Esophagus squamous epithelium (tissue), 5 donors: ENCODE measurements at places on chromosomes 2 and 18. TPM values are rescaled to one million over a fixed set of nuclear protein-coding genes. Genes with fewer than 3 reads are reported as not detected.

The CPLX4 gene
- total RNA-seq = not detected

The ACOXL gene
- not detected for total RNA-seq

The FOXD4L1 gene
- total RNA-seq = not detected

The RAB27B gene
- 17.5 TPM for total RNA-seq

The CACNB4 gene
- 7.2 TPM for total RNA-seq

DNA sequence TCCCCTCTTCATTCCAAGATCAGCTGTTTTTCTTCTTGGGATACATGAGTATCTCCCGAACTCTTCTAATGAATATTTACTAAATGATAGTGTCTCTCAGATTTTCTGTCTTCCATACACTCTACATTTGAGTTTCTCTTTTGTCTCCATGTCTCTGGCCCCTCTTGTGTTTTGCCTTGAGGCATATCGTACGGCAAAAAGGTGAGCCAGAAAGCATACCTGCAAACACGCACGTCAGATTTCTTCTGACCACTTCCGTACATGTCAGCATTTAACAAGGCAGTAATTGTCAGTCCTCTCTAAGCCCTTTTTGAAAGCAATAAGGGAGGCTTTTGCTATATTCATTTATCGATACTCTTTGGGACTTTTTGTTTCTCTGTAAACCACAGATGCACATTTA lies 82.4 kb downstream of the FEZ2 start:
- no peak for DNase-seq
- no peaks in the 10 kb centered on the region for H3K4me1 ChIP-seq
- no peak overlapping the region for H3K4me3 ChIP-seq
- no peaks in the 10 kb centered on the region for H3K27me3 ChIP-seq
- H3K36me3 ChIP-seq = peaks cover 7% of the 10 kb centered on the region

DNA sequence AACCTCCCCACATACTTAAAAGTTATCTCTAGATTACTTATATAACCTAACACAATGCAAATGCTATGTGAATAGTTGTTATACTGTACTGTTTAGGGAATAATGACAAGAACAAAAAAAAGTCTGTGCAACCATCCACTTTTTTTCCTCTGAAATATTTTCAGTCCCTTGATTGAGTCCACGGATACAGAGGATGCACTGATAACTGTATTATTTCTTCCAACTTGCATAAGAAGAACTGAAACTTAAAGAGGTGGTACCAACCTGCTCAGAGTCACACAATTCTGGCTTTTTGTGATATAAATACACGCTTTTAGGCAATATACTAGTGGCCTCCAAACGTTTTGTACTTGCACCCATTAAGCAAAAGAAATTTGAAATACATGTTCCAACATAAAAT lies 1.4 kb downstream of the SMC6 start:
- H3K4me1 ChIP-seq = peaks cover 14% of the 10 kb centered on the region
- peak overlapping the region; percentile 96 for H3K27ac ChIP-seq
- no peaks in the 10 kb centered on the region for H3K27me3 ChIP-seq
- DNase-seq = no peak

- H3K4me3 ChIP-seq = no peak overlapping the region
- H3K36me3 ChIP-seq = no peaks in the 10 kb centered on the region
- no peaks in the 10 kb centered on the region for H3K27me3 ChIP-seq
- H3K27ac ChIP-seq = no peak overlapping the region
- DNase-seq = no peak
- no peaks in the 10 kb centered on the region for H3K4me1 ChIP-seq
Measured at GRCh38 chr2:118493213-118493612, 354.2 kb downstream of the EN1 start.

DNA sequence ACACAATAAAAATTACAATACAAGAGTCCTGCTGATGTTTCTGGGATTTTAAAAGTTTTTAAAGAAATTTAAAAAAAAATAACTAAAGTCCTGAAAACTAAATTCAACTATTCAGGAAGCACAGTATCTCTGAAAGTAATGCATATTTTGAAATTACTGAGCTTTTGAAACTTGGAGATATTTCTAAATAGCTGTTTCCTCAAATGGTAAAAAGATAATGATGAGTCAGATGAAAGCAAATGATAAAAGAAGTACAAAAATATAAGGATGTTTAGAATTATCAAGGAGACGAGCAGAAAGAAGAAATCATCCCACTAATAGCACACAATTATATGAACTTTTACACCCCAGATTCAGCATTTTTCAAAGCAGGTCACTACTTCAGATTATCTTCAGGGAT lies 90.2 kb upstream of the SLC25A52 start:
- no peaks in the 10 kb centered on the region for H3K27me3 ChIP-seq
- H3K4me3 ChIP-seq = no peak overlapping the region
- no peak overlapping the region for H3K27ac ChIP-seq
- H3K36me3 ChIP-seq = peaks cover 99% of the 10 kb centered on the region
- DNase-seq = no peak

- no peak overlapping the region for H3K4me3 ChIP-seq
- no peak for DNase-seq
- H3K27ac ChIP-seq = no peak overlapping the region
- no peaks in the 10 kb centered on the region for H3K4me1 ChIP-seq
- H3K36me3 ChIP-seq = peaks cover 82% of the 10 kb centered on the region
Measured at GRCh38 chr2:186664385-186665043, 29.3 kb upstream of the FAM171B start.

- no peak overlapping the region for H3K4me3 ChIP-seq
- H3K36me3 ChIP-seq = no peaks in the 10 kb centered on the region
Measured at GRCh38 chr2:239768031-239768790, 256.9 kb downstream of the NDUFA10 start.

DNA sequence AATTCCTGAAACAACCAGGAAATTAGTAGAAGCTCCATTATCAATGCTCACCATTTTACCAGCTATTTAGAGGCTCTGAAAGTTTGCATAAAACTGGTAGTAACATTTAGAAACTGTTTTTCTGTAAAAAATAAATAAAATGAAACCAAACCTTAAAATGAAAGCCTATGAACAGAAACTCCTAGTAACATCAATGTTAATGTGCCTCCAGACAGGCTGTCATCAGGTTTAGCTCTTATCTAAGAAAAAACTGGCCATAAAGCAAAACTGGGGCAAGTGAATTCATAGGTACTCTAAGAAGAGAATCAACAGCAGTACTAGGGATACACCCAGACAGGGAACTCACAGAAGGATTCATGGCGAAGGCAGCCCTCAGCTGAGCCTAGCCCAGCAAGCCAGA lies 8.0 kb downstream of the E2F6 start:
- no peaks in the 10 kb centered on the region for H3K36me3 ChIP-seq
- DNase-seq = no peak
- H3K27ac ChIP-seq = no peak overlapping the region

- no peak for DNase-seq
- no peak overlapping the region for H3K4me3 ChIP-seq
- H3K4me1 ChIP-seq = peaks cover 44% of the 10 kb centered on the region
- H3K36me3 ChIP-seq = no peaks in the 10 kb centered on the region
Measured at GRCh38 chr2:96541398-96542152, 5.0 kb downstream of the ARID5A start.

GRCh38 chr2:27537287-27537686 lies 40.6 kb downstream of the GCKR start:
- no peak overlapping the region for H3K27ac ChIP-seq
- H3K27me3 ChIP-seq = no peaks in the 10 kb centered on the region
- no peaks in the 10 kb centered on the region for H3K36me3 ChIP-seq
- no peaks in the 10 kb centered on the region for H3K4me1 ChIP-seq

- H3K27me3 ChIP-seq = no peaks in the 10 kb centered on the region
- H3K4me1 ChIP-seq = no peaks in the 10 kb centered on the region
- no peak overlapping the region for H3K27ac ChIP-seq
- no peak overlapping the region for H3K4me3 ChIP-seq
- no peak for DNase-seq
- no peaks in the 10 kb centered on the region for H3K36me3 ChIP-seq
Measured at GRCh38 chr18:76515576-76515975, 20.5 kb upstream of the ZNF516 start.

GRCh38 chr2:108889907-108890306 lies 99.1 kb downstream of the EDAR start:
- no peaks in the 10 kb centered on the region for H3K27me3 ChIP-seq
- no peak for DNase-seq
- no peak overlapping the region for H3K27ac ChIP-seq
- H3K4me3 ChIP-seq = no peak overlapping the region

- no peaks in the 10 kb centered on the region for H3K27me3 ChIP-seq
- H3K27ac ChIP-seq = no peak overlapping the region
- no peak overlapping the region for H3K4me3 ChIP-seq
- DNase-seq = no peak
- no peaks in the 10 kb centered on the region for H3K36me3 ChIP-seq
- no peaks in the 10 kb centered on the region for H3K4me1 ChIP-seq
Measured at GRCh38 chr2:175187378-175187777, 5.9 kb upstream of the ATP5MC3 start.

DNA sequence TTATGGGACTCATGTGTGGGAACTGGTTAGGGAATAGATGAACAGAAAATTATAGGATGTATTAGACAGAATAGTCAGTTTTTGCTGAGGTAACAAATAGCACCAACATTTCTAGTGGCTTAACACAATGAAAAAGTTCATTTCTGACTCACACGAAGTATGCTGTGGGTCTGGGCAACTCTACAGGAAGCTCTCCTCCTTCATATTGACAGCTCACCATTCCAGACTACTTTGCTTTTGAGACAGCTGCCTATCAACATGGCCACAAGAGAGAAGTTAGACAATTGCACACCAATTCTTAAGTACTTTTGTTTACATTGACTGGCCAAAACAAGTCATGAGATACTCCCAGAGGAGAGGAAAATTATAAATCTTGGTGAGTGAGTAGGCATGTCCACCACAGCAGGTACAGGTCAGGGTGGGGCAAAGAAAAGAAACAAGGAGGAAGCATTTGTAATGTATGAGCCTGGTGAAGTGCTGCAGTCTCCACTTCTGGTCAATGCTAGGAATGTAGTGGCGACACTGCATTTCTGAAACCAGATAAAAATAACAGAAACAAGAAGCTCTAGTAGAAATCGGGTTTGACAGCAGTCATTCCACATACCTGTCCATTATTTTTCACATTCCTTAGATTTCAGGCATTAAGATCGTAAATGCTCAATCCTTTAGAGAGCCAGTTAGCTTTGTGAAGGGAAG lies 141.6 kb downstream of the ICOS start:
- no peaks in the 10 kb centered on the region for H3K27me3 ChIP-seq
- no peaks in the 10 kb centered on the region for H3K36me3 ChIP-seq
- no peaks in the 10 kb centered on the region for H3K4me1 ChIP-seq
- no peak overlapping the region for H3K4me3 ChIP-seq
- H3K27ac ChIP-seq = no peak overlapping the region

DNA sequence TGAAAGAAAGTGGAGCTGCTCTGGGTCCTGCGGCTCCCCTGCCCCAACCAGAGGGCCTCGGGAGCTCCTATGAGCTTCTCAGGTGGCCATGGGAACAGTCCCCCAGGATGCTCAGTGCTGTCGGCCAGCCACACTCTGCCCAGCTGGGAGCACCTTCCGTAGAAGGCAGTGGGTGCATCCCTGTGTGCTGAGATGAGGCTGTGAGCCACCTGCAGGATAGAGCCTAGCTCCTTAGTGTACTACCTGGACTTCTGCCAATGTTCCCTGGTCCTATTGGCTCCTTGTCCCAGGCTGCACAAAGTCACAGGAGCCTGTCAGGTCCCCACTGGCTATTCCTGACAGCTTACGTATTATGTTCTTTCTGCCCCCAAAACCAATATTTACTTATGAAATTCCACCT lies 16.1 kb downstream of the PRELID3A start:
- peaks cover 21% of the 10 kb centered on the region for H3K36me3 ChIP-seq
- H3K27ac ChIP-seq = no peak overlapping the region
- no peak overlapping the region for H3K4me3 ChIP-seq
- peaks cover 19% of the 10 kb centered on the region for H3K4me1 ChIP-seq
- H3K27me3 ChIP-seq = no peaks in the 10 kb centered on the region

GRCh38 chr2:156745619-156746018 lies 309.4 kb downstream of the GPD2 start:
- no peaks in the 10 kb centered on the region for H3K4me1 ChIP-seq
- H3K27me3 ChIP-seq = no peaks in the 10 kb centered on the region
- no peak overlapping the region for H3K4me3 ChIP-seq
- no peak for DNase-seq

DNA sequence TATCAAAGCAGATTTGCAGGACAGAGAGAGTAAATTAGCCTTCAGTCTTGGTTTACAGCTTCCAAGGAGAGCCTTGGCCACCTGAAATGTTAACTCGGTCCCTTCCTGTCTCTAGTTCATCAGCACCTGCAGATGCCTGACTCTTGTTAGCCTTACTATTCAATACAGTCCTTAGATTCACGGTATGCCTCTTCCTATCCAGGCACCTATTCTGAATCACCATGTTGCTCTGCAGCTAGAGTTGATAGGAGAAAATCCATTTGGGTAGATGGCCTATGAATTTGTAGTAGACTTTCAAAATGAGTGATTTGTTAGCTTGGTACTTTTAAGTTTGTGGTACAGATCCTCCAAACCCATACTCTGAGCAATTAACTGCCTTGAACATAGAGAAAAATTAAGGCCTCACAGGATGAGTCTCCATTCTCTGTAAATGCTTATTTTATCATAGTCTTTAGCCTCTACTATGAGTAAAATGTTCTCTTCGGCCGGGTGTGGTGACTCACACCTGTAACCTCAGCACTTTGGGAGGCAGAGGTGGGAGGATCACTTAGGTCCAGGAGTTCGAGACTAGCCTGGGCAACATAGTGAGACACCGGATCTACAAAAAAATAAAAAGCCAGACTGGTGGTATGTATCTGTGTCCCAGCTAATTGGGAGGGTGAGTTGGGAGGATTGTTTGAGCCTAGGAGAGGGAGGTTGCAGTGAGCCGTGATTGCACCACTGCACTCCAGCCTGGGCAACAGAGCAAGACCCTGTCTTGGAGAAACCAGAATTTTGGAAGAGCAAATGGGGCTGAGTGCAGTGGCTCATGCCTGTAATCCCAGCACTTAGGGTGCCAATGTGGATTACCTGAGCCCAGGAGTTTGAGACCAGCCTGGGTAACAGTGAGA lies 32.9 kb downstream of the PTCD3 start:
- H3K27ac ChIP-seq = no peak overlapping the region
- H3K4me1 ChIP-seq = no peaks in the 10 kb centered on the region

GRCh38 chr18:1503847-1504246 lies 599.2 kb downstream of the ADCYAP1 start:
- no peak for DNase-seq
- H3K4me3 ChIP-seq = no peak overlapping the region
- H3K4me1 ChIP-seq = no peaks in the 10 kb centered on the region
- H3K36me3 ChIP-seq = no peaks in the 10 kb centered on the region

- no peak for DNase-seq
- H3K4me1 ChIP-seq = peaks cover 19% of the 10 kb centered on the region
- H3K36me3 ChIP-seq = no peaks in the 10 kb centered on the region
- H3K27ac ChIP-seq = no peak overlapping the region
Measured at GRCh38 chr18:63617915-63618234, 26.2 kb downstream of the SERPINB4 start.

DNA sequence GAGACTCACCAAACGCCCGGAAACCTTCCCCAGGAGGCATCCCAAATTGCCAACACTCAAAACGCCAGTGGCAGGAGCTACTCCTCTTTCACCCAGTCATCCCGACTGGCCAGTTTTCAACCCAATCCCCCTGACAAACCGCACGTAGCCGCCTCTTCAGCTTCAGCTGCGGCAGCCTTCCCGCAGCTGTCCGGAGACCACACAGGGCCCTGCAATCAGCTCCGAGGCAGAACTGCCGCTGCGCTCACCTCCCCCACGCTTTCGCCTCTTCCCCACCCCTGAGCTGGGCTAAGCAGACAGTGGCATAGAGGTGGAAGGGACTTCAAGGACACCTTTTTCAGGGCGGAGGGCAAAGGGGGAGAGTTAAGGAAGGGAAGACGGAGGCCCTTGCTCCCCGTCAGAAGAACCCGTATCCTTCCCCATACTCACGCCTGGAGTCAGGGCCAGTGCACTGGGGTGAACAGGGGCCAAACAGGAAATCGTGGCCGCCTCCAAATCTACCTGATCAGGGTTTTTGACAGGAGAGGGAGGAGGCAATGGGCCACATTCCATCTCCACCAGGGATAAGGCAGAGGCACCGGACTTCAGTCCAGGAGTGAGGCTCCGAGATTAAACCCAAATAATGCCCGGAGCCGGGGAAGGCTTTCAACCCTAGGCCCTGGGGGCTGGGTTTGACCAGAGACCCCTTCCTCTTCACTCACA lies 16.9 kb downstream of the CYP26B1 start:
- H3K36me3 ChIP-seq = peaks cover 29% of the 10 kb centered on the region
- H3K27ac ChIP-seq = no peak overlapping the region
